ENCODE measurements at places on chromosomes 4 and X.

DNA sequence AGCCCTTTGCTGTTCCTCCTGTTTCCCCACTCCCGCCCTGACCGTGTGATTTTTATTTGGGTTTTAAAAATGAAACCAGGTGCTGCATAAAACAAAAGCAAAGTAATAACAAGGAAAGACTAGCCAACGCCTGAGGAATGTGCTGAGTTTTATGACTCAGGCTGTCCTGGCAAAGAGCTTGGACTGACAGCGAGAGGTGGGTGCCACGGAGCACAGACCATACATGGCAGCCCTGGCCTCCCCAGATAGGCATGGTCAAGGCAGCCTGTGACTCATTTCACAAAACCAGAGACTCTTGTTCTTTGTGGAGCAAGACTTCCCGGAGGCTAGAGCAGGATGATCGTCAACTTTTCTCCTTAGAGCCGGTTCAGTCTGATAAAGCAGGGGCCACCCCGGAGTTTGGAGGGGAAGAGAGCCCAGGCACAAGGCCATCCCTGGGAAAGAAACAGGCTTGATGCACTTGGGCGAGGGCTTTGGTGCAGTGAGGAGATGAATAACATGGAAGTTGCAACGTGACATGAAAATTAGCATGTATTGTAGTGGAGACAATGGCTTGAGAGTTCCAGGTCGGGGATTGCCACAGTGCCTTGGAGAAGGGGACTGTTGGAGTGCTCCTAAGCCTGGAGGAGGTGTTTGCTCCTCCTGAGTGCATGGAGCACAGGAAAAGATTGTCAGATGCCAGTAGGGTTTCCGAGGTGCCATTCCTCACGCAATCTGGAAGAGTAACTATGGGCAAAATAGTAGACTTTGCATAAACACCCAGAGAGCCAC is 54.8 kb downstream of the C4orf51 start:
- DNase-seq: no peak

DNA sequence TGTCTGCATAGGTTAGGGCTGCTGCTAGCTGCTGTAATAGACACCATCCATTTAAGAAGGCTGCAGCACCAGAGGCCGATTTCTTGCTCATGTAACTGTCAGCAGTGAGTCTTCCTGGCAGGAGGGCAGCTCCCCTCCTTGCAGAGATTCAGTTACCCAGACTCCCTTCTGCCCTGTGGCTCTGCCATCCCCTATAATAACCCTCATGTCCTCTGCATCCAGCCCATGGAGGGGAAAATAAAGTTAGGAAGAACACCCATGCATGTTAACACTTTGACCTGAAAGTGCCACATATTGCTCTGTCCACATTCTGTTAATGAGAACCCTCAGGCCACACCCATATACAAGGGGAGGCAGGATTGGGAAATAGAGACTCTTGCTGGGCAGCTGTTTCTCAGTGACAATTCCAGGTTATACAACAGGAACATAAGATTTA is 5.4 kb downstream of the STBD1 start:
- DNase-seq: no peak

DNA sequence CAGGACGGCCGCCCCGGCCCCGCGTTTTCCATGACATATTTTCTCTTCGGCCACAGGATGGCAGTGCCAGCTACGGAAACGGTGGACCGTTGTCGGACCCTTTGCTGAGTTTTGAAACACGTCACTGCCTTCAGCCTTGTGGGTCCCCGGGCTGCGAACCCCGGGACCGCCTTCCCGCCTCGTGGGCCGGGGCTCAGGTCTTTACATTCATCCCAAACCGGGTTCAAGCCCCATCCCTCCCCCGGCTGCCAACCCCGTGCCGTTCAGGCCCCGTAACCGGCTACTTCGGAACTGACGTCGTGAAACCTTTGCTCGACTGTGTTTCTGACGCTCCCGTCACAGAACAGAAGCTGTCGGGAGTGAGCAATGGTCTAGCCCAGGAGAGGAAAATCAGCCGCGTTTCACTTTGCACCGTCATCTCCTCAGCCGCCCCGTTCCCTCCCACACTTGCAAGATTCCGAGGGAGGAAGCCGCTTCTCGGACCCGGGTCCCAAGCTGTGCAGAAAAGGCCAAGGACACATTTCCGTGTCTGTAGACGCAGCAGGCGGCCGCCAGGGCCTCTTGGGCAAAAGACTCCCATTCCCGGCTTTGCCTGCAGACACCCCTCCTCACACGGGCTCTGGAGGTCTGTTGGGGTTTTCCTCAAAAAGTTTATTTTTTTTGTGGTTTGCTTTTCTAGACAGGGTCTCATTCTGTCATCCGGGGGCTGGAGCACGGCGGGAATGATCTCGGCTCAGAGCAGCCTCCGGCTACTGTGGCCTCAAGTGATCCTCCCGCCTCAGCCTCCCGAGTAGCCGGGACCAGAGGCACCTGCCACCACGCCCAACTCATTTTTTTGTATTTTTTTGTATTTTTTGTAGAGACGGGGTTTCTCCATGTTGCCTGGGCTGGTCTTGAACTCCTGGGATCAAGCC is 41.4 kb upstream of the PPP2R3B start:
- DNase-seq: no peak

DNA sequence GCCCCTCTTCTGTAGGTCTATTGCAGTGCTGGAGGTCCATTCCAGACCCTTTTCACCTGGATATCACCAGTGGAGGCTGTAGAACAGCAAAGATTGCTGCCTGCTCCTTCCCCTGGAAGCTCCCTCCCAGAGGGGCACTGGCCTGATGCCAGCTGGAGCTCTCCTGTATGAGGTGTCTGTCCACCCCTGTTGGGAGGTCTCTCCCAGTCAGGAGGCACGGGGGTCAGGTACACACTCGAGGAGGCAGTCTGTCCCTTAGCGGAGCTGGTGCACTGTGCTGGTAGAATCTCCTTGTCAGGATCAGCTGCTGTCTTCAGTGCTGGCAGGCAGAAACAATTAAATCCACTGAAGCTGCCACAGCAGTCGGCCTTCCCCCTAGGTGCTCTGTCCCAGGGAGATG is 276.6 kb downstream of the IL1RAPL2 start:
- DNase-seq: no peak

GRCh38 chrX:106933538-106933961 is 13.3 kb downstream of the CLDN2 start:
- DNase-seq: no peak

DNA sequence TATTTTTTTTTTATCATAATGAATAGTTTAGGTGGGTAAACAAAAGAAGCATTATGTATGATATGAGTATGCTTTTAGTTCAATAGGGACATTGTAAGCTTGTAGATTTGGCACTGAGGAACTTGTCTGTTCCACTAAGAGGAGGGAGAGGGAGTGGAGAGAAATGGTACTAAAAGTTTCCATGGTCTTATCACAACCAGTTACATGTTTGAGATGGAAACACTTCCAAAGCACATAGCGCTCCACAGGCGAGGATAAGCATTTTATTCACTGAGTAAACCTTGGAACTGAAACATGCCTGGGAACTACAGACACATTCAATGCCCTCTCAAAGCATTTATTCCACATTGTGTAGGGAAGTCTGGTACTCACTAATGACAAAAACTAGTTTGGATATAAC is 15.5 kb downstream of the MYOZ2 start:
- no peak for DNase-seq

DNA sequence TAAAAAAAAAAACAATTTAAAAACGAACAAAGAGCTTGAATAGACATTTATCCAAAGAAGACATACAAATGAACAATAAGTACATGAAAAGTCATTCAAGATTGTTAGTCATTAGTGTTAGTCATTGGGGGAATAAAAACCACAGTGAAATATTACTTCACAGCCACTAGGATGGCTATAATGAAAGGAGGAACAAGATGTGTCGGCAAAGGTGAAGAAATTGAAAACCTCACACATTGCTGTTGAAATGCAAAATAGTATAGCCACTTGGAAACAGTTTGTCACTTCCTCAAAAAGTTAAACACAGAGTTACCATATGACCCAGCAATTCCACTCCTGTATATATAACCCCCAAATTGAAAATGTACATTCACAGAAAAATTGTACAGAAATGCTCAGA is 45.2 kb upstream of the SLC39A8 start:
- peak; percentile 4 for DNase-seq

GRCh38 chr4:39227906-39228305 is 45.6 kb downstream of the WDR19 start:
- no peak for DNase-seq

GRCh38 chr4:48796927-48797679 is 17.0 kb upstream of the FRYL start:
- DNase-seq: no peak

DNA sequence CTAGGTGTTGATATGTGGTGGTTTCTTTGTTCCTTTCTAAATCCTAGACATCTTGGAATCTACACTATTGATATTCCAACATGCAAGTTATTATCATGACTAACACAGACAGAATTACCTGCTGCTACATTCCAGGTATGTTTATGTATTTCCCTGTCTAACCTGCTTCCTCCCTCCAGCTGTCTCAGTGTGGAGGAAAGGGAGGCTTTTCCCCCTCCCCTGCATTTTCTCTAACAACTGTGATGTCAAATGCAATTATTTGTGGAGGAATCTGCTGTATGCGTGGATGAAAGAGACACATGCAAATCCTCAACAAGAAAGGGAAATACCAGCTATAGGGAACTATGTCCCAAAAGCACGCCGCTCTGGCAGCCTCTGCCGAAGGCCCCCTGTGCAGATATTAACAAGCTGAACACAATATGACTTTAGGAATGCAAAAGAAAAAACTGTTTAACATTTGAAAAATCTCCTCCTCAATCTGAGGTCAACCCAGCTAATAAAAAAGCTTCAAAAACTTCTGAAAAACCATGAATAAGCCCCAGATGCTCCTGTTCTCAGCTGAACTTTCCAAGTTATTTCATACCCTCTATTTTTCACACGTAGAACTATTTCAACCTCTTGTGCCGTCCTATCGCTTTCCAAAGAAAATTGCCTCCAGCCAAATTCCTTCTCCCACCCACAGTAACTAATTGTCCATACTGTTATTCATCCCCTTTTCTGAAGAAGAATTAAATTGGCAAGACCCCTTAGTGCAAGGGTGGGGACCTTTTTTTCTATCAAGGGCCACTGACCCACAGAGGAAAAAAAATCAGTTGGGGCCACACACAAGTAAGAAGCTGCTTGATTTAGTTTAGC is 225.1 kb upstream of the GPC4 start:
- no peak for DNase-seq

DNA sequence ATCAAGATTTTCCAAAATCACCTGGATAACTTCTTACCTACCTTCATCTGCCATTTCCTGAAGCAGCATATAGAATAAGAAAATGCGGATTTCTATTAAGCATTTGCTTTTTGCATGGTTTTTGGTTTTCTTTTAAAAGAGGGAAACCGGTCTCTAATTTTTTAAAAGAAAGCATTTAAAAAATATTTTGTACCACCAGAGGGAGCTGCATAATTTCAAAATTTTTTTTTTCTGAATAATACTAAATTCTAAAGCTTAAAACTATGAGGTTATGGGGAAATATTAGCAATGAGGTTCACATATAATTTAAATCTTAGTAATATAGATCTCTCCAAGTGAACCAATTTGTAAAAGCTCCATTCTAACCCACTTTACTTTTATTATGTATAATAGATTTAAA is 137.7 kb upstream of the TENT5D start:
- no peak for DNase-seq

GRCh38 chr4:63620271-63620670 is 789.0 kb downstream of the TECRL start:
- no peak for DNase-seq

- no peak for DNase-seq
These were observed 237.7 kb upstream of the TLL1 start for GRCh38 chr4:165635381-165635780.

GRCh38 chrX:57678686-57679428 is 1.2 kb downstream of the NLRP2B start:
- no peak for DNase-seq

DNA sequence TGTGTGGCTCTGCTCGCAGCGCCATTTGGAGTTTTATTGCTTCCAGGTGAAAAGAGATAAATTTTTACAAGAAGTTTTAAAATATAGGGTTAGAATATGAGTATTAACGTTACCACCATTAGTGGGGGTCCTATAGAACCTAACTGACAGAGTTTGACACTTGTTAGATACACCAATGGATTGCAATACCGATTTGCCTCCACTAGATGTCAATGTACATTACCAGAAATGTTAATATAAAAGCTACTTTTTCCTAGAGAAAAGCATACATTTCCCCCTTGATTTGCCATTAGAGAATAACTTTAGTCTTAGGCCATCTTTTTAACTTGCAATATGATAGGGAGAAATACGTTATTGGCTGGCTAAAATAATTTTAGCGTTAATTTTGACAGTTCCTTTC is 108.4 kb downstream of the LINC00632 start:
- no peak for DNase-seq

GRCh38 chrX:16212024-16212423 is 44.7 kb downstream of the MAGEB17 start:
- DNase-seq: no peak

DNA sequence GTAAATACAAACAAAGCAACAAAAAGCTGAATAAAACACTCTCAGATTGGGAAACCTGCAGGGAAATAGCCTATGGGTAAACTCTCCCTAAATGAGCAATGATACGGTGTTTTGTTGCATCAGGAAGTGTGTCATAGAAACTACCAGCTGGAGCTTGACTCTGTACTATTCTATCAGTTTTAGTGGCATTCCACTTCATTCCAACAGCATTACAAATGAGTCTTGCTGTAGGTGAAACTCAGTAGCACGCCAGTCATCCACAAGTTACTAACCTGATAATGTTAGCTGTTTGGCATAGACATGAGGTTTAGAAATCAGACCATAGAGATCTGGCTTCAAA is 24.9 kb downstream of the FGFBP1 start:
- no peak for DNase-seq

GRCh38 chr4:40210776-40211175 is 13.9 kb downstream of the RHOH start:
- DNase-seq: no peak

DNA sequence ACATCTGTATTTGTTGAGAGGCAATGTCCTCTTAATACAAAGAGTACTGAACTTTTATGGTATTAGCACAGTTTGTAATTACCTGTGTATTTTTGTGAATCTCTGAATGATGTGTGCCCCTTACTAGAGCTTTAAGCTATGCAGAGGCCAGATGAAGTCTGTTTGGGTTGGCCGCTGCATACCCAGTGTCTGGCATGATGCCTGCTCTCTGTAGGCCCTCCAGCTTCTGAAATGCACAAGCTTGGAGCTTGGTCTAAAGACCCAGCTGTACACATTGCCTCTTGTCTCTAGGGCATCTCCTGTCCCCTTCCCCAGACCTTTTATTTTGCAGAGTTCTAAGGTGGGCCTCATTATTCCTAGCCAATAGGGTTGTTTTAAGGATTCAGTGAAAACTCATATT is 68.6 kb downstream of the CDS1 start:
- DNase-seq: no peak

GRCh38 chr4:78512357-78512920 is 39.1 kb upstream of the ANXA3 start:
- no peak for DNase-seq

GRCh38 chr4:55553441-55554201 is 6.9 kb upstream of the CLOCK start:
- peak; percentile 47 for DNase-seq

Measured in CD4-positive, alpha-beta T cell treated with Interleukin-1 beta for 1 hour (primary cell).